ENCODE measurements at places on chromosomes 6 and 20. TPM values are rescaled to one million over a fixed set of nuclear protein-coding genes. Genes with fewer than 3 reads are reported as not detected.

Gene UBR2
- total RNA-seq = 34.0 TPM

Gene SLC24A3
- not detected for total RNA-seq

Gene RING1
- total RNA-seq = 32.1 TPM

Gene COL10A1
- not detected for total RNA-seq

Gene RSPH3
- total RNA-seq = 3.4 TPM

Gene SLC35F1
- not detected for total RNA-seq

Gene KCNS1
- 0.13 TPM for total RNA-seq

Gene TP53TG5
- total RNA-seq = not detected

Gene PDYN
- not detected for total RNA-seq

Gene BFSP1
- total RNA-seq = 3.2 TPM

Gene LKAAEAR1
- total RNA-seq = 0.38 TPM

Gene ATP6V1G2
- 2.7 TPM for total RNA-seq

Gene TRIM15
- not detected for total RNA-seq

Gene B3GALT4
- total RNA-seq = 26.5 TPM

Gene FAM50B
- 14.7 TPM for total RNA-seq

Gene LST1
- 69.8 TPM for total RNA-seq
